ENCODE measurements at places on chromosomes 13 and 19.
A peak's percentile ranks its signal among the peaks of the same experiment; 100 is the strongest.

DNA sequence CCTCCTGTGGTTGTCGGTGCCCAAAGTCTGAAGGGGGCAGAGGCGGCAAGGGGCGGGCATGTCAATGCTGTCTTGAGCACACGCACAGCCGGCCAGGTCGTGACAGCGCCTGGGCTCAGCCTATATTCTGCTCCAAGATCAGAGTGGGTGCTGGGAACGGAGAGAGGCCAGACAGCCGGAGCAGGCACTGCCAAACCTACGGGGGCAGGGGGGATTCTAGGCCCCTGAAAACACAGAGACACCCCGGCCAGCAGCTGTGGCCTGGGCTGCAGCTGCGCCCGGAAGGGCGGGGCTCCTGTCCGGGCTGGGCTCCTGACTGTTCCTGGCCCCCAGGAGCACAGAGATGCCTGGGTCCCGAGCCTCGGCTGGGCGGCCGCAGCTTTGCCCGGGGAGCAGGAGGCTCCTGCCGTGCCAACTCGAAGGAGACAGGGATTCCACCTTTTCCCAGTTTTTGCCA lies 2662.9 kb upstream of the PCDH20 start:
- DNase-seq = no peak

- no peak for DNase-seq
Observed at GRCh38 chr19:29817316-29817715, 5.5 kb downstream of the CCNE1 start.

DNA sequence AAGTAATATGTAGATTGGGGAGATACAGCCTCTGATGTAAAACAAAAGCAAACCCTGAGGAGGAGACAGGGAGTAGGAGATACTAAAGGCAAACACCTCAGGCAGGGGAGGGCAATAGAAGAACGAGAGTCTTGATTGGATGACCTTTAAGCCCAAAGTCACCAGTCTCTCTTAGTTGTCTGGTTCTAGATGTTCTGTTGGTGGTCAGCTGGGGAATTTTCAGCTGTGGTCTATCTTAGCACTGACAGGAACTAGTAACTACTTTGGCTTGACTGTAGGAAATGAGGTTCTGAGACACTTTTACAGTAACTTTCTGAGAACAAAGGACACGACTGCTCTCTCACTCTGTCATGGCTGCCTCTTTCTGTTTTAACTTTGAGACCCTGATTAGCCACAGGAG lies 290.7 kb upstream of the MIR17HG start:
- DNase-seq = no peak

- no peak for DNase-seq
Observed at GRCh38 chr13:23811366-23812062, 77.7 kb downstream of the MIPEP start.

- DNase-seq = no peak
Observed at GRCh38 chr19:34649886-34650543, 26.9 kb downstream of the SCGB2B2 start.

GRCh38 chr19:28019901-28020300 lies 1193.0 kb downstream of the UQCRFS1 start:
- no peak for DNase-seq

DNA sequence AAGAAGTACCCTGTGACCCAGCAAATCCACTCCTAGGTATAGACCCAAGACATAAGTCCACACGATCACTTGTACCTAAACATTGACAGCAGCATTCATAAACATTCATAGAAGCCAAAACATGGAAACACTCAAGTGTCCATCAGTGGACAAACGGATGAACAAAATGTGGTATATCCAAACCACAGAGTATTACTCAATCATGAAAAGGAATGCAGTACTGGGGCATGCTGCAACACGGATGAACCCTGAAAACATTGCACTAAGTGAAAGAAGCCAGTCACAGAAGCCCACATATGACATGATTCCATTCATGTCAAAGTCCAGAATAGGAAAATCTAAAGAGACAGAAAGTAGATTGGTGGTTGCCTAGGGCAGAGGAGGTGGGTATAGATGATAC lies 22.8 kb upstream of the CCNE1 start:
- no peak for DNase-seq

DNA sequence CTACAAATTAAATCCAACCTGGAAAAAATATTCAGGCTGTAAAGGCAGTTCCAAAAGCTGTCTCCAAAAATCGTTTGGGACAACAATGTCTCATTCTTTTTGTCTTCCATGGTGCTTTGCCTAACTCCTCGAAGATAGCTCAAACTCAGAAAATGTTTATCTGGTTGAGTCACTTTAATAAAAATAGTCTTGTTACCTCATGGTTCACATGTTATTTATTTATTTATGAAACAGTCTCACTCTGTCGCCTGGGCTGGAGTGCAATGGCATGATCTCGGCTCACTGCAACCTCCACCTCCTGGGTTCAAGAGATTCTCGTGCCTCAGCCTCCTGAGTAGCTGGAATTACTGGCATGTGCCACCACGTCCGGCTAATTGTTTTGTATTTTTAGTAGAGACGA lies 4.9 kb upstream of the BRD4 start:
- no peak for DNase-seq

DNA sequence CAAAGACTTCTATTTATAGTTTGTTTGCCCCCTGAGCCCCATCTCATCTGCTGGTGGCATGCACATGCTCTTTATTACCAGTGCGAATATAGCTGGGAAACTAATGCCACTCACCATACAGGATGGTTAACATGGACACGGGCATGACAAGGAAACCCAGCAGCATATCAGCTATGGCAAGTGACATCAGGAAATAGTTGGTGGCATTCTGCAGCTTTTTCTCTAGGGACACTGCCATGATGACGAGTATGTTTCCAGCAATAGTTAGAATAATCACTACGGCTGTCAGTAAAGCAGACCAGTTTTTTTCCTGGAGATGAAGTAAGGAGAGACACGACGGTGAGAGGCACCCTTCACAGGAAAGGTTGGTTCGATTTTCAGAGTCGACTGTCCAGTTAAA lies 1.5 kb downstream of the HTR2A start:
- peak; percentile 11 for DNase-seq

GRCh38 chr13:43946281-43946680 lies 66.6 kb downstream of the LACC1 start:
- DNase-seq = no peak

DNA sequence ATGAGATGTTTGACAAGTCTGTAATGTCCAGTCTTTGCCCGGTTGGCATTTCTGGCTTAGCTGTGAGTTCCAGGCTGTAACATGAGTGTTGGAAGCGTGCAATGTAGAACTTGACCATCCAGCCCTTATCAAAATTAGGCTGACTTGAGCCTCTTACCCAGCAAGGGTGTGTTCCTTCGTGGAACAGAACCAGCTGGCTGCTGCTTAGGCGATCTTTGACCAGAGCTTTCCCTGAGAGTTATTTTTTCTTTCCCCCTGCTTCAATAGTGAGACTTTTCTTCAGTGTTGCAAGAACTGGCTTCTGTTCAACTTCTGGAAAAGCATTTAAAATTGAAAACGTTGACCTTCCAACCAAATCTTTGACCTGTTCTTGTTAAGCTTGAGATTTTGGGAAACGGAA lies 6.5 kb downstream of the TNFSF13B start:
- DNase-seq = no peak

GRCh38 chr13:75635101-75635827 lies 866 bp upstream of the LMO7 start:
- no peak for DNase-seq

- no peak for DNase-seq
Observed at GRCh38 chr19:338421-338820, 6.2 kb downstream of the MIER2 start.

DNA sequence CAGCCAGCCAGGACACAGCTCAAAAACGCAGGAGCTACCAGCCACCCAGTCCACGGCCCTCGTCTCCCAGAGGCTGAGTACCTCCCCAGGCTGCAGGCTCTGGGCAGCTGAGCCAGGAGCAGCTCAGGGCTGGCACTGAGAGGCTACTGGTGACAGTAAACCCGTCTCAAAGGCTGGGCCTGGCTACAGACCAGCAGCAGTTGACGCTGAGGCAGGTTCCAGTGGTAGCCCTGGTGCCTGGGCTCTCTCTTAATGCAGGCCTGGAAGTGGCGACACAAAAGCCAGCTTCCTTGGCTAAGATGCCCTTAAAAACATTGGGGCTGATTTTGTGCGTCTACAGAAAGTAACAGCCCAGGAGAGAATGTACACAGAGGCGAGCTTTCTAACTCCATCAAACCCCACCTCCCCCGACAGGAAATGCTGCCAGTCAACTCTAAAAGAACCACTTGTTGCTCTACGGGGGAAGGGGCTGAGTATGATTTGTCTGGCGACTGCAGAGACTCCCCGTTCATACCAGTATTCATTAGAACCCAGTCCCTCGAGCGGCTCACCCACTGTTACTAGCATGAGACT lies 126.3 kb downstream of the STK24 start:
- no peak for DNase-seq

- no peak for DNase-seq
Observed at GRCh38 chr13:94520001-94520400, 40.5 kb upstream of the DCT start.

DNA sequence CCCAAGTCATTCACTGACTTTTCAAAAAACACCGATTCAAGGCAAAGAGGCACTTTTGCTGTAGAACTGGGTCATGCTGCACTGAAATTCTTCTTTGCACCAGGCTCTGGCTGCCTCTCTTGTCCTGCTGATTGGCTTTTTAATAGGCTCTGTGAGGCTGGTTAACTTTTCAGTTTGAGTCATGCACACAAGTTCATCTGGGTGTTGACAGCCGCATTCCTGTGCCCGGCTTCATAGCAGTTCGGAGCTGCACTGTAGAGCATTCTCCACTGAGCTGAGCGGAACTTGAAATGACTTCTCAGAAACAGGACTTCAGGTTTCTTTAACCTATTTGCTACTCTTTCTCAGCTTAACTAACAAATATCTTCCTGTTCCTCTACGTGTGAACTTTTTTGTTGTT lies 978.3 kb downstream of the UQCRFS1 start:
- no peak for DNase-seq

DNA sequence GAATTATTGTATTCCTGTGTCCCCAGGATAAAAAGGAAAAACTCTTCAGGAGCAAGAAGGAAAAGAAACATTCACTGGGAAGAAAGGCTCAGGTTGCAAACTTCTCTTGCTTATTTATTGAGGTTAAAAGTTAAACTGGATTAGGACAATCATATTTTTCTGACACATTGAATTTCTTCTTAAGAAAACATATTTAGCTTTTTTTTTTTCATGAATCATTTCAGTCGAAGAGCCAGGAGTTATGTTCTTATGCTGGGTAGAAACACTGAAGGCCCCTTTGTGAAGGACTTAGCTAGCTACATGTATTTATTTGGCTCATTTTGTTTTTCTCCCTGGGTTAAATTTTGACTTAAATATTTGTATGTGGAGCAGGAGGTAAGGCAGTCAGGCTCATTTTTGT lies 434.0 kb downstream of the KLF5 start:
- no peak for DNase-seq

DNA sequence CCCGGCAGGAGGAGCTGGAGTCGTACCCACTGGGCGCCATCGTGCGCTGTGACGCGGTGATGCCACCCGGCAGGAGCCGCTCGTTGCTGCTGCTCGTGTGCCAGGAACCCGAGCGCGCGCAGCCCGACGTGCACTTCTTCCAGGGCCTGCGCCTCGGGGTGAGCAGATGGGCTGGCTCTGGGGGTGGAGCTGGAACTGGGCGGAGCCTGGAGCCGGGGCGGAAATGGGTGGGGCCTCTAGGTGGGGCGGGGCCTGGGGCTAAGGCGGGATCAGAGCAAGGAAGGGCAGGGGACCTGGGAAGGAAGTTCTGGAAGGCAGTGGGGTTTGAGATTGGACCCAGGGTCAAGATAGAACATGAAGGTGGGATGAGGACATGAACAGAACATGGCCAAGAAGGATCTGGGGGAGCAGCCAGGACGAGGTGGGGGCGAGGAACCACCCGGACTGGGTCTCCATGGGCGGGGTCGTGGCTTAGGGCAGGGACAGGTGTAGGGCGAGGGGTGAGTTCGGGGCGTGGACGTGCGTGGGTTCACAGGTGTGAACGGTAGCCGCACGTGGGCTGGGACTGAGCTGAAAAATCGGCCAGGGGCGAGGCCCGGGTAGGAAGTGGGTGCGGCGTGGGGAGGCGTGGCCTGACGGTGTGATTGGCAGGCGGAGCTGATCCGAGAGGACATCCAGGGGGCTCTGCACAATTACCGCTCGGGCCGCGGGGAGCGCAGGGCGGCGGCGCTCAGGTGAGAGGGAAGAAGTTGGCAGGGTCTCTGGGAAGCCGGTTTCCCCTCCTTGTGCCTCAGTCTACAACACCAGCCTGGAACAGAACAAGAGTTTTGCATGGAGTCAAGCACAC lies 4.7 kb downstream of the EPS8L1 start:
- DNase-seq = peak; percentile 84

- DNase-seq = no peak
Observed at GRCh38 chr19:48578891-48579290, 26.9 kb downstream of the SULT2B1 start.

- no peak for DNase-seq
Observed at GRCh38 chr19:47353307-47353712, 4.2 kb downstream of the DHX34 start.

- no peak for DNase-seq
Observed at GRCh38 chr13:56755181-56755935, 385.4 kb upstream of the PRR20A start.

DNA sequence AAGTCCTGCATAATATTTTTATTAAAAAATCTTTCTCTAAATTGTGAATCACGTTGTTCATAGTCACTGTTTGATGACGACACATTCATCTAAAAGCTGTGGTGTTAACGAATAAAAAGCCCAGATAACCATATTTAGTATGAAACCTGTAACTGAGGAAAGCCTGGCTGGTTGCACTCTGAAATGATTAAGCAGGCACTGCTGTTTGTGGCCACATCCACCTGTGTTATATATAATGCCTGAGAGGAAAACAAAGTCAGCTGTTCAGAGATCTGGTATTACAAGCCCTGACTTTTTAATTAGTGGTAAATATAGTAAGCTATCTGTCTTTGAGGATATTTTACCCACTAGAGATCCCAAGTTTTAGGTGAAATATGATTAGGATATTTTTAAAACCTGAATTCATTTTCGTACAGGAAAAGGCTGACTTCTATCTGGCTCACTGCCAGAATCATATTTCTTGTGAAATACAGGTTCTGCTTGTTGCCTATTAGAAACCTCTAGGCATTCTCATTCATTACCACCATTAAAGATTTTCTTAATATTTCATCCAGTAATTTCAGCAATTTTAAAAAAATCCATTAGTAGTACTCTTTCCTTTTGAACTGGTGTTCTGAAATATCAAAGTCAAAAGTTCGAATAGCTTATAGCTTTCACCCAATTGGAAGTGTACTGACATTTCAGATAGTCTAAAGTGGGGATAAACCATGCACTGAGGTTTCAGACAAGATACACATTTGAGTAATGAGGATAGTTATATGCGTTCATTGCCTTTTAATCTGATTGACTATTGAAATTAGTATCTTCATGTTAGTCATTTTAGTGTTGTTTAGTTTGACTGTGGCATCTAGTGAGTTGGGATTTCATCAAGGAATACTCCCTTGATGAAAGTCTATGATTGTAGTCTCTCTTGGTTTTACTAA lies 79.7 kb downstream of the LMO7 start:
- no peak for DNase-seq

DNA sequence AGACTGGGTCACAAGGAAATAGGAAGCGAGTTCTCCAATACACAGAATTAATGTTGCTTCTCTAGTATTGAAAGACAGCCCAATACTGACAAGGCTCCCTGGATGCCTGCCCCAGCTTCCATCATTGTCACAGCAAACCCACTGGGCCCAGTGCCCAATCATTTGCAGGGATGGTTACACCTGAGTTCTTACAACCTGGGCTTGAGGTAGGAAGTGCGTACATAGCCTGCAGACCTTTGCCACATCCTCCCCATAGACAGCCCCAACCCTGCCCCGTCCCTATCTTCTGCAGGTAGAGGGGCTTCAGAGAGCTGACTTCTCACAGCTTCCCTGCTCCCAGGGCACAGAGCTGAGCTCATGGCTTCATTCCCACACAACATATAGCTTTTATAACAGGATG lies 108.1 kb upstream of the UBL3 start:
- DNase-seq = no peak

- no peak for DNase-seq
Observed at GRCh38 chr13:61202042-61202441, 213.6 kb downstream of the PCDH20 start.
